ENCODE measurements at places on chromosomes 7 and 10.

GRCh38 chr7:69885431-69885830 lies 287.2 kb downstream of the AUTS2 start:
- DNase-seq = no peak

GRCh38 chr10:106267591-106267990 lies 896.9 kb downstream of the SORCS1 start:
- DNase-seq = no peak

DNA sequence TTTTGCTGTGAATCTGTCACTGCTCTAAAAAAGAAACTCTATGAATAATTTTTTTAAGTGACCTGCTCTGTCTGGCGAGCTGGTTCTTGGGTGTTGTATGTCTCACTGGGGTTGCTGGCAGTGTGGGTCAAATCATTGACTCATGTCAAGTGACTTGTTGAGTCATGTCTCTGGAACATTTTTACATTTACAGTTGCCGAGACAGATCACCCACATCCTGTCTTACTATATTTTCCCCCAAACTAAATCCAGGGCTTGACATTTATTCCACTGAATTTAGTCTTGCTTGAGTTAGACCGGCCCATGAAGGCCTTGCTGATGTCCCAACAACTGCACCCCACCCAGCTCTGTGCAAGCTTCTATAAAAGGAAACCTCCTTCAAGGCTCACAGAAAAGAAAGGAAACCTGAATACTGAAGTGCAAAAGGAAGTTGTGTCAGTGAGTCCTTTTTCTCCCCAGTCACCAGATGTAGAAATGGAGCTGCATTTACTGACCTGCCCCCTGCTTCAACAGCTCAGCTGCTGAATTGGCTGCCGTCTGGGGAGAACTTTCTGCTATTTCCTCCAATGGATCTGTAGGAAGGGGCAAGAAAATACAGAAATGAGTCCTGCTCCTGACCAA lies 290.3 kb downstream of the TNS3 start:
- DNase-seq = no peak

DNA sequence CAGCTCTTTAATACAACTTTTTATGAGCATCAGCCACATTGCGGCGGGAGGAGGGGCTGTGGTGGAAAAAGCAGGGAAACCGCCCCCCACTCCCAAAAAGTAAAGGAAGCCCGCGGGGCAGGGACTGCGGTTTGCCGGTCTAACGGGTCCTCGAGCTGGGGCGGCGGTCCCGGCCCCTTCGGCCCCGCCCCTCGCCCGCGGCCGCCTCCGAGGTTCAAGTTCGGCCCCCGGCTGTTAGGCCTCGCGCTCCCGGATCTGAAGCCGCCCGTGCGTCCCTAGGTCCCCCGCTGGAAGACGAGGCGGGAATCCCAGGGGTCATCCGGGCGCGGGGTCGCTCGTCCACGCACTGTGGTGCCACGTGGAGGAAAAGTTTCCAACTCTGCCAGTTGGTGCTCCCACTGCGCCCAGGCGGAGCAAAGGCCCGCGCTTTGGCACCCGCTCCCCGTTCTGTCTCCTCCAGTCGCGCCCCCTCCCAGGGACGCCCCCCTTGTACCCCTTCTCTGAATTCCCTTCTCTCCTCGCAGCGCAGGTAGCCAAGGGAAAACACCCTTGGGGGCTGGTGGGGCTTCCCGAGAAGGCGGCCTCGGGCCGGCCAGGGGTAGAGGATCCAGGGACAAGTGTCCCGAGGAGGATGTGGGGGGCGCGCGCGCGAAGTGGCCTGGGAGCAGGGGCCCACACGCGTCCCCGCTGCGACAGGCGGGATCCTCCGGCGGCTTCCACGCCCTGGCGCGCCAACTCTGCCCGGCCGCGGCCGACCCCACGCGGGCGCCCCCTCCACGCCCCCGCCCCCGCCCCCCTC lies 798 bp upstream of the AUTS2 start:
- DNase-seq = peak; percentile 52

GRCh38 chr10:38007991-38008390 lies 2.5 kb upstream of the ZNF33A start:
- no peak for DNase-seq

GRCh38 chr7:17071866-17072265 lies 190.1 kb upstream of the AGR3 start:
- no peak for DNase-seq

GRCh38 chr7:138980563-138981291 lies 462 bp downstream of the KIAA1549 start:
- DNase-seq = peak; percentile 19

- DNase-seq = no peak
These were observed 224.3 kb upstream of the PLXNA4 start for GRCh38 chr7:132800522-132800921.

- peak; percentile 91 for DNase-seq
These were observed at the start of gene CUL1 for GRCh38 chr7:148698397-148699023. Gene CUL1 (plus strand): TSS chr7:148698903. CDS start chr7:148730123, 31,220 bp downstream.

GRCh38 chr7:144941127-144941526 lies 105.3 kb upstream of the TPK1 start:
- no peak for DNase-seq

DNA sequence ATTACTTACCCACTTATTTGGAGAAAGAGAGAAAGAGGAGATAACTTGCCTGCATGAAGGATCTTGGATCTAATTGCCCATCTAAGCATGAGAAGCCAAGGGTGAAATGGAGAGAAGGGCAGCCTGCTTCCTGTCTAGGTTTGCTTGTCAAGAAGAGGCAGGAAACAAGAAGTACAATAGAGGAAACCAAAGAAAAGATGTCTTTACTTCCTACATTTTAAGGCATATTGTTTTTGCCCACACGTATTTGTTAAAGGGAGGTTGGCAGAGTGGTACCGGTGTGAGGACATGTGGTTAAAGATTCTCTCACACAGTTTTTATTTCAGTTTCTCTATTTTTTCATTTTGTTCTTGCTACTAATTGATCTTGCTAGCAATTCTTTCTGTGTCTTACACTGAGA lies 6.0 kb upstream of the TAS2R38 start:
- no peak for DNase-seq

GRCh38 chr7:153564391-153564790 lies 487.8 kb upstream of the DPP6 start:
- DNase-seq = no peak

- no peak for DNase-seq
These were observed 108.5 kb upstream of the TMEM168 start for GRCh38 chr7:112898432-112899290.

DNA sequence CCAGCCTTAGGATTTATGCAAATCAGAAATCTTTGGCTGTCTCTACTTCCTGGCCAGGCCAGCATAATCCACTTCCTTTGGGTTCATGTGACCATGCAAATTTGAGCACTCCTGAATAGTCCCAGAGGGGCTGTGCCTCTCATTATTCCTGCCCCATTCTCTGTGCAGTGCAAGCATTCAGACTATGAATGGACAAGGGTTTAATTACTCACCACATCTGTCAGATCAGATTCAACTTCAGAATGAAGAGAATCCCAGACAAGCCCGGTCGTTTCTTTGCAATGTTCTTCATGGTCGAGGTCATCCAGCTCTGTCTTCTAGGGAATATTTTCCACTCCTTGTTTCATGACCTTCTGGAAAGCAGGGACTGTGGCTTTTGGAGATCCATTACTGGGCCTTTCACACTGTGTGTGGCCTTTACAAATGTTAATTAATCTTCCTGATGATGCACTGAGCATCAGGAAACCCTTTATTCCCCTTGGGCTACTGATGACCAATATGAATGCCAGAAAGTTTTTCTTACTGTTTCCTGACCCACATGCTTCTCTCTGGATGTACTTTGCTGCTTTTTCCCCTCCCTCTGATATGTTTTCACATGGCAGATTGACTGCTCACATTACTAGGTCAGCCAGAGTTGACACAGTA lies 217.6 kb upstream of the TCF7L2 start:
- DNase-seq = no peak

DNA sequence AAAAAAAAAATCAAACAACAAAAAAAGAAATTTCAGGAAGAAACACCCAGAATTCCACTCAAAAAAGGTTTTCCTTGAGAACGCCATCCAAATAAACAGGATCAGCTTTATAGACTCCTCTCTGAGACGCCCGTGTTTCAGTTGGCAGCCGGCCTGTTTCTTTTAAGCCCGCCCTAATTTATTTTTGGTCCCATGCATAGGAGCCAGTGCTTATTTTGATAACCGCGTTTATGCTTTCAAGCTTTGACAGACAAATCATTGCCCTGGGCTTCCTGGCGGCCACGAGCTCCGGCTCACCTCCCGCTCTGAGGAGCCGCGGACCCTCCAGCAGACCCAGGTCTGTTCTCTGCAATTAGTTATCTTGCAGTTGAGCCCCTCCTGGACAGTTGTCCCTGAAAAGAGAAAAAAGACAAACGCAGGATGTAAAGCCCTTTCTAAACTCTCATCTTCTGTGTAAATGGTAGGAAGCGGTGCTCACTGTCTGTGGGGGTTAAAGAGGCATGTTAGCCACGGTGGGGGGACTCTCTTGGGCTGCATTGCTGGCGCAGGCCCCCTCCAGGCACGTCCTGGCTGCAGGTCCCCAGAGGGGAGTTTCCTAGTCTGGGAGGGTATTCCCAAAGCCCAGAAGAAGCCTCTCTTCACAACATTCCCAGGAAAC lies 22.2 kb upstream of the UNCX start:
- peak; percentile 50 for DNase-seq

DNA sequence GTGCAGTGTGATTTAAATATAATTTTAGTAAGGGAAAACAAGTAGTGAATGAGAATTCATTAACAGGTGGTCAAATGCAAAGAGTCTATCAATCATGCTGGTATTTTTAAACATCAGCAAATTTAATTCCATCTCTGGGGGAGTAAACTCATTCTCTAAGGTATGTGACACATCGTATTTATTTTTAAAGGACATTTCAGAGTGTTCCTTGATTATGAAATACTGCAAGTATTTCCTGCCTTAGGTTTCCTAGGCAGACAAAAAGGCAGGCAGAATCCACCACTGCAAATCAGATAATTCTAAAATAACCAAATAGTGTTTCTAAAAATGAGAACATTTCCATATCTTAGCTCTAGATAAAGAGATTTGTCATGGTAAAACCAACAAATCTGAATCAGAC lies 193.8 kb downstream of the LRRTM3 start:
- no peak for DNase-seq

DNA sequence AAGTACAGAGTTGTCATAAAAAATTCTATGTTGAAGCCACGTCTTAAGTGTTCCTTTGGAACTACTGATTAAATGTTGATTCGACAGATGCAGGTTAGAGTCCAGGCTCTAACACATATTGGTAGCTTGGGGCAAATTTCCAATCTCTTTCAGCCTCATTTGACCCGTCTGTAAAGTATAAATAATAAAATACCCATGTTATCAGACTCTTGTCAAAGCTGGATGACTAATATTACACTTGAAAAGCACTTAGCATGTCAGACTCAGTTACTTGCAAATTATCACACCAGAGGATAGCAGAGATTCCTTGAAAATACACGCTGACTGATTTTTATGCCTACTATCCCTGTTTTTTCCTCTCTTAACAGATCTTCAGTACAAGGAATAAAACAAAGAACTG lies 18.1 kb upstream of the MACC1 start:
- no peak for DNase-seq

DNA sequence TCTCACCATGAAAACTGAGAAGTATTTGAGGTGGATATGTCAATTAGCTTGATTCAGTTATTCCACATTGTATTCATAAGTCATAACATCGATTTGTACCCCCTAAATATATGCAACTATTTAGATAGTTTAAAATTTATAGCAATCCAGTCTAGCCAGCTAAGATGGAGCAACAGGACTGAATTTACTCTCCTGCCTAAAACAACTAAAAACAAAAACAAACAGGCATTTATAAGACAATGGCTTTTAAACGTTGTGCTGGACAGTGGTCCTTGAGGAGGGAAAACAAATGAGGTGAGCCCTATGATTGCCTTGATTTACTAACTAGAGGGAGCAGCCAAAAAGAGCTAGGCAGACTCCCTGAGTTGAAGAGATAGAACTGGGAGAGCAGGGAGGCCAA lies 814 bp upstream of the GPAM start:
- DNase-seq = no peak

DNA sequence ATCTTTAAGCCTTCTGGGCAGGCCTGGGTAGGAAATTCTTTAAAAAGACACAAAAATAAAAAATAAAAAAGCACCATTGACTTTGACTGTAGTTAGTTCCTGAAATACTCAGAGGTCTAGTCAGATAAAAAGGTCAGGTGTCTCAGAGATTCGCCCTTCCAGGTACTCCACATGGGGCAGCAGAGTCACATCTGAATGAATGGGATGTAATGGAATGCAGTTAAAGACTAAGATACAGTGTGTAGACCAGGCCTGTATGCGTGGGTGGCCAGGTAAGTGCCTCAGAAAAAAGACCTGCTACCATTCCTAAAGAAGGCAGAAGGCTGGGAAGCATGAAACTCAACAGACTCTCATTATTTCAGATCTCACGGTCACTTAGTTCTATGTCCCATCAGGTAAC lies 68.6 kb upstream of the SEM1 start:
- DNase-seq = no peak

Data from left ventricle myocardium inferior (tissue), 1 donor.